CD4-positive, alpha-beta T cell treated with Interleukin-2 at 100 ng/mL for 4 hours (primary cell): ENCODE measurements at places on chromosomes 3 and 15.

GRCh38 chr15:52016316-52016715 lies 2.7 kb upstream of the MAPK6 start:
- no peak for DNase-seq

DNA sequence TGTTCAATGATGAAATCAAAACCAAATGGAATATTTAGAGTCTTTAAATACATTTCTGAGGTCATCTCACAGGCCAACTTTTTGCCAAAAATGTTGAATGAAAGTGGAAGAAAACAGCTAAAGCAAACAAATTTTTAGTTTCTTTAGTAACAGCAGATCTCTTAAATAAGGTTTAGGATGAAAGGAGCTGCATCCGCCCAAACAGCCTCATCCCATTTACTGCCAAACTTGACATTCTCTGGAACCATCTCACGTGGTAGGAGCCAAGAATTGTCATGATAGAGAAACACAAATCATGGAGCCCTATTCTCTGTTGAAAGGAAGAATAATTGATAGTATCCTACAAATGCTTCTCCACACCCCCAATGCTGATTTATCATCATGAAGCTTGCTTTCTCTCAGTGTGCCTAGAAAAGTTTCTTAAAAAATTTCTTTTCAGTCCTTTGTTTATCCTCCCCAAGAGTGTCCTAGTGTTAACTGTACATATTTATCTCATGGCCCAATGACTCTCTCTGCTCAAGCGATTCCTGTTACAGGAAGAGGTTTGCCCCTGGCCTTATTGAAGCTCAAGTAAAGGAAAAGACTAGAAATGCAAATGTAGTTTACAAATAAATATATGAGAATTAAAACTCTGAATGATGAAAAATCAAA lies 23.4 kb downstream of the SLC9A9 start:
- no peak for DNase-seq

GRCh38 chr3:79361748-79362378 lies 405.9 kb downstream of the ROBO1 start:
- DNase-seq, result no peak

- no peak for DNase-seq
Observed at GRCh38 chr3:177994976-177995375, 541.3 kb upstream of the KCNMB2 start.

- DNase-seq, result no peak
Observed at GRCh38 chr3:32614956-32615355, 44.3 kb upstream of the DYNC1LI1 start.

DNA sequence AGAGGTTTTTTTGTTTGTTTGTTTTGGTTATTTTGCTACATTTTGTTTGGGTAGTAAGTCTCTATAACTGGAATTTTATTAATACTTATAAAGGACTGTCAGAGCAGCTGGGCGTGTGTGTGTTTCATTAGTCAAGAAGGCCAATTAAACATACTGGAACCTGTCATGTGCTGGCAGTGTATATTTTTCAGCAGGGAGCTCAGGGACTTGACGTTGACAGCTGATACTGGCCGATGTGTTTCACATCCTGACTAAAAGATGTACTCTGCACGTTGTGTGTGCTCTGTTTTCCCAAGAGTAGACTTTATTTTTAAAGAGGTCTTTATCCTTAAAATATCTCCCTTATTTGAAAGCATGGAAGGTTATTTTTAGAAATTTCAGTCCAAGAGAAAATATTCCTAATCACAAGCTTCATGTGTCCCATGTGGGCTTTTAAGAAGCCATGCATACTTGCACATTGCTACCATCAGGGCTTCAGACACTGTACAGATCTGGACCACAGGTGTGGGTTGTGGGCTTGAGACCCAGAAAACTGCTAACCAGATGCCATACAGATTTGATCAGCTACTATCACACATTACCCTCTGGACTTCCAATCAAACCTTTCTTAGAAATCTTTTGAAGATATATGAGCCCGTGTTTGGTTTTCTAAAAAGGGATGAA lies 135.9 kb downstream of the FEZF2 start:
- DNase-seq, result no peak

DNA sequence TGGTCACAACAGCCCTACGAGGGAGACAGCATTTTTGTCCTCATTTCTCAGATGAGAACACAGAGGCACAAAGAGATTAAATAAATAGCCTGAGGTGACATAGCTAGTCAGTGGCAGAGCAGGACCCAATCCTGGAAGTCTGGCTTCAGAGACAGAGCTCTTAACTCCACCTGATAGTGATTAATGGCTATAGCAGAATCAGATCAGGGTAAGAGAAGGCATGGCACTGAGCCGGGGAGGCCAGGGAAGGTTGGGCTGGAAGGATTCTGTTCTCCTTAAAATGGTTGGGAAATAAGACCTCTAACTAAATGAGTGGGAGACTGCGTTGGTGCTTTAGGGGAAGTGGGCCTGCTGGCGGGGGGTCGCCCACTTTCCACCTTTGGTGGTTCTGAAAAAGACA lies 104.5 kb downstream of the VGLL4 start:
- DNase-seq, result no peak

DNA sequence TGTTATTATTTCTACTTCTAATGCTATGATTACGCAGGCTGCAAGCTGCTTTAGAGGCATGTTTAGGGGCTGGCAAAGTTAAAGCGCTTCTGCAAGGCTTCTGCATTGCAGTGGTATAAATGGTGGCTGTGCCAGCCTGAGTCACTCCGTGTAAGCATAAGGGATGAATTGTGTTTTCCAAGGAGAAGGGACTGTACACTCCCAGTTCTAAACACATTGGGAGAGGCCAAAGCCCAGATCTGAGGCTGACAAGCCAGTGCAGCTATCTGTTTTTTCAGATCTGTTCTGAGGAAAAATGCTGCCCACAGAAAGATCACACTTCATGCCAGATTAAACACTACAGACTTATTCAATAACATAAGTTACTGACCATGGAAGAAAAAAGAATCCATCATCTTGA lies 83.8 kb downstream of the PRICKLE2 start:
- DNase-seq, result no peak

GRCh38 chr3:114556657-114557213 lies 262.9 kb downstream of the TIGIT start:
- DNase-seq, result no peak

- DNase-seq, result no peak
Observed at GRCh38 chr15:46409841-46410301, 775.0 kb downstream of the SQOR start.

DNA sequence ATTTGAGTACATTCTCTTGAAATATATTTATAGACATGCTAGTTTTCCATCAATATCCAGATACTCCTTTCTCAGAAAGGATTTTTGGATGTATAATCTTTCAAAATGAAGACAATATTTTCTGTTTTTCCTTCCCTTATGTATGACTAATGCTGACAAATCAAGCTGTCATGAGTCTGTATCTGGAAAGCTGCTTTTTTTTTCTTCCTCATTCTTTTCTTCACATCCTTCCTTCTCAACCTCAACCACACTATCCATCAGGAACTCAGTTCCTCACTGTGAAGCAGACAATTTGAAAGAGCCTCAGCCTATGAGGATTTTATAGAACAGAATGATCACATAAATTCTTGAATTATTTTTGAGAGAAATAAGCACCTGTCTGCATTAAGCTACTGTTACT lies 335.9 kb upstream of the EPHA6 start:
- no peak for DNase-seq
